ENCODE measurements at places on chromosomes 3 and 15.
A peak's percentile ranks its signal among the peaks of the same experiment; 100 is the strongest.

- no peak for DNase-seq
Measured at GRCh38 chr3:94071713-94072284, 8.9 kb downstream of the NSUN3 start.

- DNase-seq, result no peak
Measured at GRCh38 chr3:23185861-23186260, 17.3 kb upstream of the UBE2E2 start.

- DNase-seq, result peak; percentile 38
Measured at GRCh38 chr3:136195258-136196063, 674 bp downstream of the MSL2 start.

GRCh38 chr3:192207239-192207638 is 520.1 kb downstream of the FGF12 start:
- DNase-seq, result no peak

GRCh38 chr3:27239951-27240350 is 129.2 kb downstream of the NEK10 start:
- DNase-seq, result no peak

DNA sequence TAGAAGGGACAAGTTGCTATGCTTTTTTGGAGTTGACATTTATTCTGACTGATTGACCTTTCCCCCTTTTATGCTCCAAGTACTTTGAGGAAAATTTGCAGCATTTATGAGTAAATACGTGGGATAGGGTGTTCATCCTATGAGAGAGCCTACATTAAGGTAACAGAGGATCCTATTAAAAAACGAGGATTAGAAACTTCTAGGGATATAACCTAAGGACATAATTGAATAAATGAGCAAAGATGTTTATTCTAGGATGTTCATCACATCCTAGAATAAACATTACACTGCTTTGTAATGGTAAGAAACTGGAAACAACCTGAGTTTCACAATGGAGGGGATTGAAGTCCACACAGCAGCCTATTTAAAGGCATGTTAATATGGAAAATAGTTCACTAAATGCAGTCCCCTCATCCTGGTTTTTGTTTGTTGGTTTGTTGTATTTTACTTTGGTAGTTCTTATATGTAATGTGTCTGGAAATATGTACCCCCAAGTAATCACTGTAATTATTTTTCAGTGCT is 23.9 kb upstream of the CLEC3B start:
- no peak for DNase-seq

- no peak for DNase-seq
Measured at GRCh38 chr3:120025520-120025919, 68.7 kb downstream of the GSK3B start.

- DNase-seq, result no peak
Measured at GRCh38 chr3:13148561-13149329, 75.5 kb upstream of the IQSEC1 start.

DNA sequence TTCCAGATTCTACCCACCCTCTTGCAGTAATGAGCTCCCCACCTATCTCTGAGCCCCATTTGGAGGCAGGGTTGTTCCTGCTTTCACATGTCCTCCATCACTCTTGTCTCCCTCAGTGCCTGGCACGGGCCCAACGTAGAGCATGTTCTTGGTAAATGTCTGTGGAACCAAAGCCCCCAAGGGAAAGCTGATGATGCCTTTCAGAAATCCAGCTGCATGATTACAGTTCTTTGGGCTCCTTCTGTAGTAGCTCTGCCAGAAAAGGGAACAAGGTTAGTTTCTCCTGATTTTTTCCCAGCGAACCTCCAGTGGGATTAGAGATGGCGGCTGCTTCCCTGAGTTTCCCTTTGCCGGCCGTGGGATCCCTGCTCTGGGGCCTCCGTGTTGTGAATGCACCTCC is 39.3 kb downstream of the CGNL1 start:
- no peak for DNase-seq

- DNase-seq, result no peak
Measured at GRCh38 chr15:47027322-47027946, 689.9 kb upstream of the SEMA6D start.

DNA sequence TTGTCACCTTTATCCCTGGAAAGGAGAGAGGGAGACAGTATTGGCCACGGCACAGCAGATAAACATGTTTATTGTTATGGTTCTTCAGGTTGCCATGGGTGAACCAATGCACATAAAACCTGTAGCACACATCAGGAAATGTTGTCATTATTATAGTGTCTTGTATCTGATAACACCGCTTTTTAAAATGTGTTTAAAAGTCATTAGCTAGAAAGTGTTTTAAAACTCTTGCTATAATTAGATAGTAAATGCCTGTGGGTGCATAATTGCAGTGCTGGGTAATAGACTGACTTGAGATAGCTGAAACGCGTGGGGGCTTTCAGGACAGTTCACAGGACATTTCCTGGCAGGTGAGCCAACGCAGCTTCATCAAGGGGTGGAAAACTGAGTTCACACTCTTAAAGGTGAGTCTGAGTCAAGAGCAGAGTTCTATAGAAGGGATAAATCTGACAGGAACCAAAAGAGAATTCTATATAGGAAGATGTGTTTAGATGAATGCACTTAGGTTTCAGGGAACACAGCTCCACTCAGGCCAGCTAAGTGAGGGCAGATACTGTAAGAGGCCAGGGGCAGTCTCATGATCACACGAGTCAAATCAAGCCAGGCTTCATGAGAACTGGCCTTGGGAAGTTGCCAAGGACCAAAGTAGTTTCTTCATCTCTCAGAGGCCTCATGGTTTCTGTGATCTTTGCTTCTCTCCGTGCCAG is 35.6 kb upstream of the PPP4R2 start:
- DNase-seq, result no peak

DNA sequence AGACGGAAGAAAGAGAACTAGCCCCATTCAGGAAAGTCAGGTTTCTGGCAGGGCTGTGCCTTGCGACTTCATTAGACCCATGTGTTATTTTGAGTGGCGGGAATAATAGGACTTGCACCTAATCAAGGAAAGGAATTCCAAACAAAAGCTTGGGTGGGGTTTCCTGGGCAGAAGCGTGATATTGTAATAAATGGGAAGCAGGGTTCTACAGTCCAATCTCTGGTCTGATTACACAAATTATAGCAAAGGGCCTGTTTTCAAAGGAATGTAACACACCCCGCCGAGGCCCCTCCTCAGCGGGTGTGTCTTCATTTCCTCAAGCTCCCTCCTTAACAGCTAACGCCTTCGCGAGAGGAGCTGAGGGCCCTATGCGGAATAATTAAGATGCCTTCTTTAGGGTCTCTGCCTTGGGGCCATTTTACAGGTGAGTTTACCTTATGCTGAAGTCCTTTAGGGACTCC is 396.0 kb upstream of the C2CD4B start:
- no peak for DNase-seq

DNA sequence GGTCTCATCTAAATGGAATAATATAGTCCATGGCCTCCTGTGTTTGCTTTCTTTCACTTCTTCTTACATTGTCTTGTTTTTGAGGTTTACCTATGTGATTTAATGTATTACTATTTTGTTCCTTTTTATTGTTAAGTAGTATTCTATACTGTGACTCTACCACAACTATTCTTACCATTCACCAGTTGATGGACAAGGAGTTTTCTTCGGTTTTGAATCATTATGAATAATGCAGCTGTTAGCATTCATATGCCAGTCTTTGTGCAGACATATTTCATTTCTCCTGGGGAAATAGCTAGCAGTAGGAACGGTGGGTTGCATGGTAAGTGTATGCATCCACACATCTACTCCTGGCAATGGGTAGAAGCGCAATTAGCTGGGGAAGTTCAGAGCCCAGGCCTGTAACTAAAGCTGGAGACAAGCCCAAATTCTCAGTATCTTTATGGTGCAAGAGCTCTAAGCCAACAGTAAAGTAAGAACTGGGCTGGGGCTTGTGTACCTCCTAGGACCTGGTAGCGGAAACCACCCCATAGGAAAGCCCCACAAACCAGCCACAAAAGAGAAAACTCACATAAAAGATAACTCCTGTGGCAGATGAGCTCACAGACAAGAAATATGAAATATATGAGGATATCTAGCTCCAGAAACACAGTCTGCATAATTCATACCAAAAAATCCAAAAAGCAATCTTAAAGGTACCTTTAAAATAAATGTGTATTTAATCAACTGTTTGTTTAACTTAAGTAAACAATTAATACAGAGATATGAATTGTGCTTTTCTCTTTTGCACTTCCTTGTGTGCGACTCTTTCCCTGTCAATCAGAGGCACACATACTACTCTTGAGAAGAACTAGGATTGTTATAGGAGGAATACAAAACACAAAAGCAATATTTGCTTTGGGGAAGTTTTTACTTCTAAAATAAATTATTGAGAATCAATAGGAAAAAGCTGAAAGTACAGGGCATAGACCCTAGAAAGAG is 2.7 kb upstream of the CSTA start:
- DNase-seq, result no peak

- no peak for DNase-seq
Measured at GRCh38 chr15:81295486-81296121, 28.3 kb downstream of the STARD5 start.

DNA sequence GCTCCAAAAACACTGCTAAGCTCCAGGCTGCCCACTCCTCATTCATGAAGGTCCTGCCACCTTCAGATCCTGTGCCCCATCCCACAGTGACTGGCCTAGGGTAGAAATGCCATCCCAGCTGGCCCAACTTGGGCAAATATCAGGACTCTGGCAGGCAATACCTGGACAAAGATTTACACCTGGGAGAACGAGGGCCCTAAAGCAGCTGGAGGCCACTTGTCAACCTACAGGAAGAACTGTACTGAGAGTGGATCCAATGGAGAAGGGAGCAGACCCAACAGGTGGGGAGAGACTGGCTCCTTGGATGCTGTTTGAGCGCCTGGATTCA is 57.1 kb upstream of the GATA2 start:
- DNase-seq, result no peak

GRCh38 chr15:84955089-84955848 is 26.4 kb upstream of the PDE8A start:
- DNase-seq, result peak; percentile 2
